Stimulated activated naive CD8-positive, alpha-beta T cell treated with anti-CD3 and anti-CD28 coated beads, Interleukin-15, Interleukin-2, amounts not matched to agents 100 U/mL and 50 U/mL, for 24 hours (primary cell): ENCODE measurements at places on chromosomes 2 and 18.

GRCh38 chr2:9153643-9153980 lies 53.0 kb upstream of the ASAP2 start:
- no peak for DNase-seq

DNA sequence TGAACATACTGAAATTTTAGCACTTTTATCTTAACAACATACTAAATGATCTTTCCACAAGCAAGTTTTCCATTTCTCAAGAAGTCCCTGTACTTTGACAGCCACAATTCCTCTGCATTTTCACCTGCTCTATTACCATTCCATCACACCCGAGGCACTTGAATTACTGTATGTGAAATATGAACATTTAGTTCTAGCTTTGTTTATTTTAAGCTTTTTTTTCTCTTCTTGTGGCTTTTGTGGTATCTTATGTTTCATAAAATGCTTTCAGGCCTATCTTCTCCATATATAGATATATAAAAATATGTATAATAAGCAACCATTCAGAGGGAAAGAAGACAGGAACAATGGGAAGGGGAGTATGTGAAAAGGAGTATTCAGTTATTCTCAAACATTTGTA lies 693.9 kb downstream of the SATB2 start:
- DNase-seq, result no peak

GRCh38 chr2:215746887-215747615 lies 266.3 kb downstream of the MREG start:
- DNase-seq, result no peak

- DNase-seq, result no peak
Measured at GRCh38 chr2:127546797-127547196, 11.3 kb downstream of the MYO7B start.

GRCh38 chr18:44793194-44793593 lies 112.5 kb downstream of the SETBP1 start:
- DNase-seq, result no peak

GRCh38 chr2:161426455-161426921 lies 10.4 kb downstream of the TBR1 start:
- no peak for DNase-seq

DNA sequence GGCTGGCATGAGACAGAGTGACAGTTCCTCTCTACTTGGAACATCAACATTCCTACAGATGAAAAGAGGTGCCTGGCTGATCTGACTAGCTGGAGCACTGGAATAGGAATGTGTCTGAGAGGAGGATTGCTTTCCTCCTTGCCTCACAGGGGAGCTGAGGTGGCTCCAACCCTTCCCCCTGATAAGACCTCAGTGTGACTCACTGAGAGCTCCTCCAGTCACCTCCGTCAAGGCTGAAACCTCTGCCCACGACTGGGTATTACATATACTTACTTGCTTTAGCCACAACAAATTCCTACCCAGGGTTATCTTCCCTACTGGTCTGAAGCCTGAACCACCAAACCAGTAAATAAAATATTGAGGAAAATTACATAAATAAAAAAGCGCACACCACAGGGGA lies 342.7 kb upstream of the REG3G start:
- DNase-seq, result no peak

DNA sequence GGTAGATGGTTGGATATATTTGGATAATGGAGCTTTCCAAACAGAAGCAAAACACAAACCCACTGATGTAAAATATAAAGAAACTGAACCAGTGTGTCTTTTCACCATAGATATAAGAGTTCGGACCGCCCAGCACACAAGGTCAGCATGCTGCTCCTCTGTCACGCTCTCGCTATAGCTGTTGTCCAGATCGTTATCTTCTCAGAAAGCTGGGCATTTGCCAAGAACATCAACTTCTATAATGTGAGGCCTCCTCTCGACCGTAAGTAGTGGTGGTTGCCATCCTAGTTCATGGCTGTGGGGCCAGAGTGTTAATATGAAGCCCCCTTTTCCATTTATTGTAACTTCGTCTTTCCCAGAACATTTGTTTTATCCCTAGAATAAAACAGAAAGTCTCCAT lies 125.2 kb upstream of the LYPD6 start:
- DNase-seq, result no peak

- DNase-seq, result peak; percentile 27
Measured at GRCh38 chr2:232419245-232420072, 12.8 kb downstream of the ALPG start.

- no peak for DNase-seq
Measured at GRCh38 chr2:110115291-110116032, at the start of gene MALL. MALL (minus strand) TSS chr2:110115822; CDS start chr2:110115792, 30 bp downstream.

GRCh38 chr2:226862623-226863022 lies 26.8 kb downstream of the RHBDD1 start:
- DNase-seq, result no peak

- DNase-seq, result no peak
Measured at GRCh38 chr18:10659594-10659993, 133.8 kb downstream of the NAPG start.

- DNase-seq, result no peak
Measured at GRCh38 chr2:25617948-25618646, 55.3 kb downstream of the DTNB start.

DNA sequence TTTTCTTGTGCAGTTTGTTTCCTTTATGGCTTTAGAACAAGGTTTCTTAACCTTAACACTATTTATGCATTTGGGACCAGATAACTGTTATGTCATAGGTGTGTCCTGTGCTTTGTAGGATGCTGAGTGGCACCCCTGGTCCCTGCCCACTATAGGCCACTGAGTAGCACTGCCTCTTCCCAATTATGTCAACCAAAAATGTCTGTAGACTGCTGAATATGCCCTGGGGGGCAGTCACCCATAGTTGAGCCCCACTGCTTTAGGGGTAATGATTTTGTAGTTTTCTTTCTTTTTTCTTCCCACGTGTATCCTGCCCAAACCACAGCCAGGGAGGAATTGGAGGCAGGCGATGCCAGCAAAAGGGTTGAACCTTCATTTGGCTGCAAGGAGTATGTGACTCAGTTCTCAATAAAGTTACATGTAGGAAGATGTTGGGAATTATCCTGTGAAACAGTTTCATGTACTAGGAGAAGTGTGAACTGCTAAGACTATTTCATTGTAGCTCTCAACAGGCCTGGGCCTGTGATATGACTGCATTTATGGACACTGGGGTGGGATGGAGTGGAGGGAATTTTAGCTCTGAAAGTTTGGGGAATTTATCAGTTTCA lies 65.7 kb downstream of the FMNL2 start:
- no peak for DNase-seq

DNA sequence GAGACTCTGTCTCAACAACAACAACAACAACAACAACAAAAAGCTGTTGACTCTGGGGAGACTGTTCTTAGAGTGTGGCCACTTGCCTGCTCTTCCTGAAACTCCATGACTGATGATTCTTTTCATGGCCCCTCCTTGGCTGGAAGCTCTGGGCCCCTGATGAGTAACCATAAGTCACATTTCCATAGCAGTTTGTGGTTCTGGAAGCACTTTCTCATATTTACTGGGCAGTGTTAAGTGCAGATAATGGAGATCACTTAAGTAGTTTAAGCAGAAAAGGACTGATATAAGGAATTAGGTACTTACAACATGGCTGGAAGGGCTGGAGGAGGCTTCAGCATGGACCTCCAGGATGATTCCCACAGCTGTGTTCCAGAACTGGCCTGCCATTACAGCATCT lies 147.3 kb upstream of the DLX2 start:
- no peak for DNase-seq

GRCh38 chr2:200784215-200784614 lies 27.5 kb upstream of the BZW1 start:
- DNase-seq, result no peak

- no peak for DNase-seq
Measured at GRCh38 chr2:71609029-71609428, 155.7 kb downstream of the DYSF start.

- DNase-seq, result no peak
Measured at GRCh38 chr18:55447672-55448018, 140.3 kb downstream of the TCF4 start.

DNA sequence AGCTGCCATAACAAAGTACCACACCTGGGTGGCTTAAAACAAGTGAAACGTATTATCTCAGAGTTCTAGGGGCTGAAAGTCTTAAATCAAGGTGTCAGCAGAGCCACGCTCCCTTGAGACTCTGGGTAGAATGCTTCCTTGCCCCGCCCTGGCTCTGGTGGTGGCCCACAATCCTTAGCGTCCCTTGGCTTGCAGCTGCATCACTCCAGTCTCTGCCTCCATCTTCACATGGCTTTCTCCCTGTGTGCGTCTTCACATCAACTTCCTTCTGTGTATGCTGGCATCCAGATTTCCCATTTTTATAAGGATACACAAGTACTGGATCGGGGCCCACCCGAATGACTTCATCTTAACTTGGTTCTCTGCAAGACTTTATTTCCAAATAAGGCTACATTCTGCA lies 62.5 kb downstream of the MRO start:
- no peak for DNase-seq

GRCh38 chr2:80054346-80054675 lies 250.2 kb downstream of the LRRTM1 start:
- DNase-seq, result no peak

DNA sequence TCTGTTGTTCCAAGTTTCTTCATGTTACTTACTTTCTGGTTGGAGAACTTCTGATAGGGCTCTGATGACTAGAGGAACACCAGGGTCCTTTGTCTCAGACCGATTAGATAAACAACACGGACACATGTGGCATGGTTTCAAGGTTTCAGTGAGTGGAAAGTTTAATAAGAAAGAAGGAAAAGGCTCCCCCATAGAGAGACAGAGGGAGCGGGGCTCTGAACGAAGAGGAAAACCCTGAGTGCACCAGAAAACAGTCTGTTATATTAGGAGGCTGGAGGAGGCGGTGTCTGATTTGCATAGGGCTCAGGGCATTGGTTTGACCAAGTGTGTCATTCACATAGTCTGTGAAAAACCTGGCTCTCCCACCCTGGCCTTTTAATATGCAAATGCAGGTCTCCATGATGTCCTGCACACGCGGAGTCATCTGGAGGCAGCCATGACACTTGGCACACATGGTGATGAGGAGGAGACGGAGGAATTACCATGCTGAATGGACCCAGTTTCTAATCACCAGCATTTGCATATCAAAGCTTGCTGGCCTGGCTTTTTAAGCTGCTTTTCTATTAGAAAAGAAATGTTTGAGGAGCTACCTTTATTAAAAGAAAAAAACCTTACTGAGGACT lies 94.2 kb downstream of the PTPN4 start:
- no peak for DNase-seq
